ENCODE measurements at places on chromosomes 3 and 15.
A peak's percentile ranks its signal among the peaks of the same experiment; 100 is the strongest.

DNA sequence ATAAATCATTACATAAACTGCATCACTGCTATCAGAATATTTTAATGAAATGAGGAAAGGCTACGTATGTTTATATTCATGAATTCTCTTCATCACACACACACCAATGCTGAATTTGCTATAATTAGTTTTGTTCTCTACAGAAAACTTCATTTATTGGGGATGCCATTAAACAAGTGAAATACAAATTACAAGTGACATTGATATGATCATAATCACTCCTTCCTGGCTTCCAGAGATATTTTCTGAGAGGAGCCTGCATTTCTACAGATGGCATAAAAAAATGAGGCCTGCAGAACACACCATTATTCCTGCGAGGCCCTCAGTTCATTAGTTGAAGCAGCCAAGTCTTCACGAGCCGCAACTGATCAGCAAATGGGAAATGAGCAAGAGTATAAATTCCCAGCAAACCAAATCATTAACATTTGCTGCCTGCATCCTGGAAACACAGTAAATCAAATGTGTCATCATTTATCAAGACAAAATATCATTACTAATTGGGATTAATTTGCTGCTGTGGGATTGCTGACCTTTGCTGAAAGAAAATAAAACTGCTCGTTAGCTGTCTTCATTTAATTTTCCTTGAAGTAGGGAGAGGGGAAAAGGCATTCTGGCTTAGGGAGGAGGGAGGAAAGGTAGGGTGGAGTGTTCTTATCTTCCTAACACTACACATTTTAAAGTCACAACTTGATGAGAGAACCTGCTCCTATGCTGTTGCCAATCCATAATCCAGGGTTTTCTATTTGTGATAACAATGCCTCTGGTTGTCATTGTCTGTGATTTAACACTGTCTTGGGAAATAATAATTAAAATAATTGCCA is 921.9 kb downstream of the SQOR start:
- DNase-seq = no peak

- peak; percentile 27 for DNase-seq
These were observed 917 bp downstream of the LNP1 start for GRCh38 chr3:100402256-100402655.

DNA sequence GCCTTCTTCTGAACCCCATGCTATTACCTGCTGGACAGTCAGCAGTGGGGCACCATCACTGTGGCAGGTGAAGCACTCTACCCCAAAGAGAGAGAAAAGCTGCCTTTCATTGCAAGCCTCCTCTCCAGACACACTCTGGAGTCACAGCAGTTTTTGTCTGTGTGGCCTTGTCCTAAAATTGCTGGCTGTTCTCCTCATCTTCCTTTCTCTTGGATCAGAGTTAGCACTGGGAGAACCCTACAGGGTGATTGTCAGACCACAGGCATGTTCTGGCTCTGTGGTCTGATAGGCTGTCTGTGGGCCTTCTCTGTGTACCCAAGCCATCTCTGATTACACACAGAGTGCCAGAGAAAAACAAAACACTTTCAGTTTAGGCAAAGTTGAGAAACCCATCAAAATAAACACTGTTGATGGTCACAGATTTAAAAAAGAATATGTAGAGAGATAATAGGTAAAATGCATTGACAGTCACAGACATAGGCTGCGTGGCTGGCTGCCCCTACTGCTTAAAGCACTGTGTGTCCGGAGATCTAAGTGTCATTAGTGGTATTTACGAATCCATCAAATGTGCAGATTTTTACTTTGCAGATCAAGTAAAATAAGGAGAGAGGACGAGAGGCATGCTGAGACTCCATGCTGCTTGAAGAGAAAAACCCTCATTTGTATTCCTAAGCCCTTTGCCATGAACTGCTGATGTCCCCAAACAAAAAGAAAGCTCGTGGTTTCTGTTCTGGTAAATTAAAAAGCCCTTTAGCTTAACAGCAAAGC is 689.9 kb downstream of the TUSC7 start:
- no peak for DNase-seq

DNA sequence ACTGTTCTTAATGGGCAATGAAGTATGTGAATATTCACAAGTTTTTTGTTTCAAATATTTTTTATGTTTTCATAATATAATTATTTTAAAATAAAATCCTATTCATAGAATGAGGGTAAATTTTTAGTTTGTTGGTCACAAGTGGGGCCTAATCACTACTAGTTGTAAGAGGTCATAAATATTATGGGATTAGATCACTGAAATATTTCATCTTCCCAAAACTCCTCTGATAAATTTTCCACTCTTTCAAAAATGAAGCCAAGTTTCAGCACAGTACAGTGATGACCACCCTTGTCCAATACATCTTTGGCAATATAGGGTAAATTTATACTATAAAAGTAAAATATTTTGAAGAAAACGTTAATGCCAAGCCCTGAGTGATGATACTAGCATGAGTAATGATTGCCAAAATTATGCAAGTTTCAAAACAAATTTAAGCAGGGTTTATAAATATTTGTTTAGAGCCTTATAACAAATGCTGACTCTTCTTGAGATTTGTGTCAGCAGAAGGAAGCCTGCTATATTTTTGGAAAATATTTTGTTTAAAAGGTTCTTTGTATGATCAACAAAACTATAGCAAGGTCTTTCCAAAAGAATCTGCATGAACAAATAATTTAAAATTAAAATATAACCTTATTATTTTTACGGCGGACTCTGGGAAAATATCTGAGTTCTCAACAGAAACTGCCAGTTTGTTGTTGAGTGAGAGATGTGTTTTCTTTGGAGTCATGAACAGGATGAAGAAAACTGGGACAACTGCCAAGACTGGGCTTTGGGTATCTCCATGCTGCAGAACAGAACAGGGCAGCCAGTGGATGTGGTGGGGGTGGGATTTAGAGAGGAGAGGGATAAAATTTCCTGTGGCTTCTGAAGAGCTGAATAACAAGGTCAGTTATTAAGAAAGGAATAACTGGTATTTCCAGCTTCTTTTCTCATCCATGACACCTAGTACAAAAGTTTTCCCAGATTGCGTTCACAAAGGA is 17.9 kb upstream of the TM4SF1 start:
- no peak for DNase-seq

DNA sequence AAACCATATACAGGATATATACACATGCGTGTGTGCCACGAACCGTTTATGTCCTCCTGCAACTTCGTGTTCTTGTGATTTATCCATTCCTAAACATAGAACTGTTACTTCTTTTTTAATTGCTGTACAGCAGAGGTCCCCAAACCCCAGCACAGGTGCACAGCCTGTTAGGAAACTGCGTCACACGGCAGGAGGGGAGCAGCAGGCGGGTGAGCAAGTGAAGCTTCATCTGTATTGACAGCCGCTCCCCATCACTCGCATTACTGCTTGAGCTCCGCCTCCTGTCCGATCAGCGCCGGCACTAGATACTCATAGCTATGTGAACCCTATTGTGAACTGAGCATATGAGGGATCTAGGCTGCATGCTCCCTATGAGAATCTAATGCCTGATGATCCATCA is 34.9 kb upstream of the NRROS start:
- no peak for DNase-seq

DNA sequence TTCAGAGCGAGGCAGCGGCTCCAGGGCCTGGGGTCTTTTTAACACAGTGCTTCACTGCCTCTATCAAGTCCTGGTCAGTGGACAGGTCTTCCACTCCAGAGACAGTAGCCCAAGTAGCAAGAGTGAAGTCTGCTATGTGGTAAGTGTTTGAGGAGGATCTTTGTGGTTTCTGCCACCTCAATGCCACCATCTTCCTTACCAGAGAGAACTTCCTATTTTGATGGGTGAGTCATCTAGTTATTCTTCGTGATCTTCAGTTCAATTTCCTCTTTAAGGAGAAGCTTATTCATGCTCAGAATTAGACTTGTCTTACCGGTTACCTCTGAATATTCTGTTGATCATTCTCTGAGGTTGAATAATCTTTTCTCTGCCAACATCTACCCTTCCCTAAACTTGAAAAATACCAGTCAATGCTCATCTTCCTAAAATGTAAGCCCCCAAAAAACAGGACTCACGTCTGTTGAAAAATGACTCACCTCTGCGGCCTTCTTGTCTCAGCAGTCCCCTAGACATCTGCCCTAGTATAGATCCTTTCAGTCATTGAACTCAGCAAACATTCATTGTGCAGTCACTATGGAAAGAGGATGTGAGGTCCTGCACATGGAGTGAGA is 32.2 kb upstream of the BCL6 start:
- DNase-seq = peak; percentile 9

GRCh38 chr3:172150913-172151650 is 111.7 kb downstream of the FNDC3B start:
- DNase-seq = no peak

DNA sequence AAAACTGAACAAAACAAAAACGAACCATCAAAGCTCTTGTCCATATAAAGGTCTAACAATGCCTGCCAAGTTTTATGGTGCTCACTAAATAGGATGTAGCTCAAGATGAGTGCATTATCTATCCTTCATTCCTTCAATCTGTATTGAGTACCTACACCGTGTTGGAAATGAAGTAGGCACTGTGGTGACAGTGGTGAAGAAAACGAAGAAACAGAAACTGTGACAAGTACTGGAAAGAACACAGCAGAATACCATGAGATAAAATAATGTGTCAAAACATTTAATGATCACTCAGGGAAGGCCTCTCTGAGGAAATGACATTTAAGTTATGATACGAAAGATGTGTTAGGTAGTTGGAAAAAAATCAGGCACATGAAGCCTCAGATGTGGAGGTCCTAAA is 36.2 kb downstream of the CBLB start:
- DNase-seq = no peak

GRCh38 chr15:40875991-40876730 is 2.1 kb upstream of the RHOV start:
- no peak for DNase-seq
